ENCODE measurements at places on chromosomes 1 and 21.
A peak's percentile ranks its signal among the peaks of the same experiment; 100 is the strongest.

DNA sequence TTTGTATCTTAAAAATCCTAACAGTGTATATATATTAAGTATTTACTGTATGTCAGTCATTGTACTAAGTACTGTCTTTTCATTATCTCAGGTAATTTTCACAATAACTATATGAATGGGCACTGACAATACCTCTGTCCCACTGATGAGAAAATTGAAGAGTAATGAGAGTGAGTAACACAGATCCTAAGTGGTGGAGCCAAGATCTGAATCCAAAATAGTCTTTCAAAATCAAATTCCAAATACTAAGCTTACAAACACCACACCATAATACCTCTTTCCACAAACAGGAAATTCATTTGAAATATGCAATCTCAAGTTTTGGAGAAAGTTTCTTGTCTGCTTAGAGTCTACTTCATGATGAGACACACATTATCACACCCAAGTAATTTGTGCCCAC, 105.9 kb upstream of the EDEM3 start:
- DNase-seq: no peak

GRCh38 chr1:166999075-166999474, 10.0 kb downstream of the MAEL start:
- DNase-seq: no peak

GRCh38 chr1:156657741-156658319, 15.9 kb downstream of the BCAN start:
- no peak for DNase-seq

- DNase-seq: no peak
Measured at GRCh38 chr1:184752656-184753055, 2.0 kb downstream of the EDEM3 start.

- DNase-seq: no peak
Measured at GRCh38 chr1:221101807-221102605, 222.8 kb downstream of the HLX start.

GRCh38 chr1:89525169-89525855, 683 bp downstream of the LRRC8B start:
- DNase-seq: no peak

- no peak for DNase-seq
Measured at GRCh38 chr1:46800742-46801141, 1.9 kb downstream of the CYP4B1 start.

GRCh38 chr1:21121764-21122471, 54.8 kb downstream of the EIF4G3 start:
- DNase-seq: no peak

GRCh38 chr1:241985787-241986186, 13.1 kb downstream of the MAP1LC3C start:
- no peak for DNase-seq

DNA sequence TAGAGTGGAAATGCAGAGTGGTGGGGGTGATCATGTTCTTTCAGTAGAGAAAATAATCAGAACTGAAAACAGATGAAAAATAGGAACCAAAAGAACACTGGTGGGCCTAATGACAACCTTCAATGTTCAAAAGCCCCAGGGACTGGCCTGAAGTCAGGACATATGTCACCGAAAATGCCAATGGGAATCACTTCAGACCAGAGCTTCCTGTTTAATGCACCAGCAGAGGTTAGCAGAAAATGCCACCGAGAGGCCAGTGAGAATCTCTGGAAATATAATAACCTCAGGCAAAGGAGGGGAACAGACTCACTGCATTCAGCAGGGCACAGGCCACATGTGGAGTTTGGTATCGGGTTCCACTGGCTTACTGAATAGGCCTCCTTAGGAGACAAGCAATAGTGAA, 15.9 kb upstream of the CD58 start:
- DNase-seq: no peak

DNA sequence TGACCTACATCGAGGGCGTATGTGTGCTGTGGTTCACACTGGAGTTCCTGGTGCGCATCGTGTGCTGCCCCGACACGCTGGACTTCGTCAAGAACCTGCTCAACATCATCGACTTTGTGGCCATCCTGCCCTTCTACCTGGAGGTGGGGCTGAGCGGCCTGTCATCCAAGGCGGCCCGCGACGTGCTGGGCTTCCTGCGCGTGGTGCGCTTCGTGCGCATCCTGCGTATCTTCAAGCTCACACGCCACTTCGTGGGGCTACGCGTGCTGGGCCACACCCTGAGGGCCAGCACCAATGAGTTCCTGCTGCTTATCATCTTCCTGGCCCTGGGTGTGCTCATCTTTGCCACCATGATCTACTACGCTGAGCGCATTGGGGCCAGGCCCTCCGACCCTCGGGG, 13.0 kb downstream of the KCNC4 start:
- DNase-seq: no peak

GRCh38 chr1:174656409-174657059, 208.8 kb downstream of the GPR52 start:
- no peak for DNase-seq

DNA sequence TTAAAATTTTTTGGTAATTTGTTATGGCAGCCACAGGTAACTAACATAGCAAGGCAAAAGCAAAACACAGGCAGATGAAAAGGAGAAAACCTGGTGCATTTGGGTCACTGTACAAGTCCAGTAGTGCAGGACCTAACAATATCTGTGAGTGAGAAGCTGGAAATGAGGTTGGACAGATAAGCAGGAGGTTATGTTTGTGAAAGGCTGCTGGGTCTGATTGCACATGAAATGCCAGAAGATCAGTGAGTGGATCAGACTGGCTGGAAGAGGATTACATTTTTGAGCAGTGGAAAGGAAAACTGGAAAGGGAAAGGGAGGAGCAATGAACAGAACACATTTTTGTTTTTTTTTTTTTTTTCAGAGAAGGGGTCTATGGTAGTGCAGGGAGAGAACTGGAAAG, 73.6 kb downstream of the CYYR1 start:
- no peak for DNase-seq

DNA sequence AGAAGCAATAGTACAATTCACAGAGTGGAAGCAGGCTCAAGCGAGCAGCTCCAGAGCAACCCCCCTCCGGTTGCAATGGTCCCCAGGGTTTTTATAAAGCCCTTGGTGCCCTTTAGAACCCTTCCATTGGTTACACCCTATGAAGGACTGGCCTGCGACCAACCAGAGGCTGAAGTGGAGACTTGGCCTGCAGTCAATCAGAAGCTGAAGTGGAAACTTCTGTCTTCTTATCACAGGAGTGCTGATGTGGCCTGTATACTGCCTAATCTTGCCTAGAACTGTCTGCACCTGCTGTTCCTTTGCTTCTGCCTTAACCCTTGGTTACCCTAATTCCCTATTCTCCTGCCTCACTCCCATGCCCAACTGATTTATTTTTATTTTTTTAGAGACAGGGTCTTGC, 15.4 kb upstream of the FRRS1 start:
- no peak for DNase-seq

DNA sequence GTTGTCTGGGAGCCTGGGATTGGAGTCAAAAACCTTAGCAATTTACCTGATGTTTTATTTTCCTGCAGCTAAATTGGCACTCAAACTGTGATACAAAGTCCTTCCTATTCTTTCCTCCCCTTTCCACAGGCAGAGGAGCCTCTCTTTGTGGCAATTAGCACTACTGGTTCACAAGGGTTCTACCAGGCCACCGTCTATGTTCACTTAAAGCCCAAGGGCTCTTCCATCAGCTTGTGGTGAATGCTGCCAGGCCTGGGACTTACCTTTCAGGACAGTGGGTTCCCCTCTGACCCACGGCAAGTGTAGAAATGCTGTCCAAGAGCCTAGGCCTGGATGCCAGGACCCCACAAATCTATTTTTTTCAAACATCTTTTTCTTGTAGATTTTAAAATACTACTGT, 251.9 kb upstream of the B3GALT2 start:
- no peak for DNase-seq

DNA sequence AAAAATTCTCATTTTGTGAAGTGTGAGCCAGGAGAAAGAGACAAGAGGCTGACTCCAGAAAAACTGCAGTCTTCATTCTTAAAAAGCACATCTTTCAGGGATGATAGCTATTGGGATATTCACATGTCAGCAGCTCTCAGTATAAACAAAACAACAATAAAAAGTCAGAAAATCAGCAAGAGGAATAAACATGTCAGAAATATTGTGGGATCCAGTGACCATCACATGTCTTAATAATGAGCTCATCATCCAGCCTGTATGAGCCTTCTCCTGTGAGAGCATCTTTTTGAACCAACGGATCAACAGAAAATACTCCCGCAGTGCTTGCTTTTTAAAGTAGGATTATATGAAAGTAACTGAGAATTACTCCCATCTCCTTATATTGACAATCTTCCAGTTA, 241.6 kb downstream of the SMYD3 start:
- no peak for DNase-seq

GRCh38 chr1:162538815-162539431, 22.6 kb upstream of the UAP1 start:
- DNase-seq: no peak

DNA sequence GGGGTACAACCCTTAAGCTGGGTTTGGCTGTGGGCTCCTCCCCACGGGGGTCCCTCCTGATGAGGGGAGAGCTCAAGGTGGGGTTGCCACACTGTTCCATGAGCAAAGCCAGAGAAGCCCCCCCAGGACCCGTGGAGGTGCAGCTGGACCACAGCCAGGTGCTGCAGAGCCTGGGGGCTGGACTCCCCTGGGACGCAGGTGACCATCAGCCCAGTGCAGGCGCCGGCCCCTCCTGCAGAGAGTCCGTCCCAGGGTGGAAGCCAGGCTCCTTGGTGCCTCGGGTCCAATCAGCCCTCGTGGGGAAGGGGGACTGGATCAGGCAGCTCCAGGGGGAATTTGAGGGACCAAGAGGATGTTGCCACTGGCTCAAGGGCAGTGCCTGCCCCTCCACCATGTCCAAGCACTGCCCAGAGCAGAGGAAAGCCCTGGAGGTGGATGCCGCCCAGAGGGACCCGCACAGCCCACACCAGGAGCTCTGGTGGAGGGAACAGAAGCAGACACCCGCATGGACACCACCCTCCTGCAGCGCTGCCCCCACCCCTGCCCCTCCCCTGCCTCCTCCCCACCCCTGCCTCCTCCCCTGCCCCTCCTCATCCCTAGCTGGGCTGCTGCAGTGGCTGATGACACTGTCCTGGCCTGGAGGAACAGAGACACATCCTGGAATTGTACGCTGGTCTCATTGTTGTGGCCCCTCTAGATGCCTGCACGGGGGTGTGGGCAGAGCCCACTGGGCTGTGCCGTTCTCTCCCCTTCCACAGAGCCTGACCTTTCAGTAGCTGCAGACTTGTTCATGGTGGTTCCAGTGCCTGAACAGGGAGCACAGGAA, 30.8 kb upstream of the COL18A1 start:
- no peak for DNase-seq

DNA sequence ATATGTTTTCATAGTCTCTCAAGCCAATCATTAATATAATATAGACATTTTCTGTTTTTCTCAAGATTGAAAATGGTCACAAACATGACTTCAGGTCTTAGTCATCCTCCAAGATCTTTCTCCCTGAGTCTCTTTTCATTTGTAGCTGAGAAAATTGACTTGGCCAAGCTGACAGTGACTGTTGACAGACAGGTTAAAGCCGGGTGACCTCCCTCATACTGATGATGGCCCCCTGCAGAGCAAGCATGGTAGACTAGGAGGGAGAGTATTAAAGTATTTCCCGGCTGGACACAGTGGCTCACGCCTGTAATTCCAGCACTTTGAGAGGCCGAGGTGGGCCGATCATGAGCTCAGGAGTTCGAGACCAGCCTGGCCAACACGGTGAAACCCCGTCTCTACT, 6.8 kb upstream of the KIAA1614 start:
- DNase-seq: no peak

DNA sequence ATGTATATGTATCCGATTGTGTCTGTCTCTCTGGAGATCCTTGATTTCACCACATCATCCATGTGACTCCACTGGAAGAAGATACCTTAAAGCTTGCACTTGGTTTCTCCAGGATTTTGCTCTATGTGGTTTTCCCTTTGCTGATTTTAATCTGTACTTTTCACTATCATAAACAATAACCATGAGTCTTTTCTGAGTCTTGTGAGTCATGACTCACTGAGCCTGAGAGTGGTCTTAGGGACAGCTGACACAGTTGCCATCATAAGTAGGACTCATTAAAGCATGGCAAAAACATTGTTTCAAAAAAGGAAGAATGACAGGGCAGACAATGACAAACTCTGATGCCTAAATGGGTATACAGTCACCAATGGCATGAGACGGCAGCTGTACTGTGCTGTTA, 226.2 kb downstream of the AKT3 start:
- DNase-seq: no peak

GRCh38 chr1:45097944-45098343, 85.9 kb downstream of the UROD start:
- no peak for DNase-seq

GRCh38 chr1:2965676-2966075, 55.6 kb upstream of the ACTRT2 start:
- DNase-seq: no peak

- no peak for DNase-seq
Measured at GRCh38 chr1:241675983-241676382, 23.9 kb downstream of the WDR64 start.

DNA sequence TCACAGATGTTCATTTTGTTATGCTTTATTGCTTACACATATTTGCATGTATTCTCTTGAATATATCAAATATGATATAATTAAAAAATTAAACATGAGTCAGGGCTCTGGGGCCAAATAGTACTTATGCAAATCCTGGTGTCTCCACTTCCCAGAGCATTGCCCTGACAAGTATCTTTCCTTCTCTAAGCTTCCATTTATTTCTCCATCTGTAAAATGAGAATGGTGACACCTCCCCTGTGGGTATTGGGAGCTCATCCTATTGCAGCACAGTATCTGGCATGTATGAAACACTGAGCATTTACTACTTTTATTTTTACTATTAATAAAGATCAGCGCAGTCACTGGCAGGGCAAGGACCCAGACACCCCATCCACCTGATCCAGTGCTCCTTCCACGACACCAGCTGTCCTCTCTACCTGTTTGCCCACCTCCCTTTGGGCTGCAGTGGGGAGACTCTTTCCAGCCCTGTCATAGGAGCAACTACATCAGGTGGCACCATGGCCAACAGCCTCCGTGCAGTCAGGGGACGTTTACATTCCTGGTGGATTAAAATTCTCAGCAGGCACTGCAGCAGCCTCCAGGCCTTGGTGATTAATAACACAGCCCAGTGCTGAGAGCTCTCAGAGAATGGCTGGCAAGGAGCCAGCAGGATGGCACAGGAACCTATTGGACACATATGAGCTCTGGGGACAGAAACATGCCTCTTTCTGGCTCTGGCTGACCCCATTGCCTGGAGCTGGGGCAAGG, 113.0 kb downstream of the DMRTB1 start:
- DNase-seq: peak; percentile 5

DNA sequence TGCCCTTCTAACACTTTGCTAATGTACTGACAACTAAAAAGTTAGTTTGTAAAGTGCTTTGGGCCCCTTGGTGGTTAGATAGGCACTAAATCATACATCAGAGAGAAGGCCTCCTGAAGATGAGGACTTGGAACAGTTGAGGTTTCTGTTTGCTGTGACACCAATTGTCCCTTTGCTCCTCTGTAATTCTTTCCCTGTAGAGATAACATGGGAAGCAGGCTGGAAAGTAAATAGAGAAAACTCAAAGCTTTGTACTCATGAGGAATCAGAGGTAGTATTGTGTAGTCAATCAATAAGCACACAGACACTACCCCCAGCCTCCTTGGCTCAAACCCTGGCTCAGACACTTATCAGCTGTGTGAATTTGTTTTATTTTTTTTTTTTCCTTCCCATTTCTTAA, 31.6 kb upstream of the BARHL2 start:
- no peak for DNase-seq

- DNase-seq: no peak
Measured at GRCh38 chr1:234961456-234962339, 166.9 kb downstream of the TOMM20 start.

All from NCI-H2081 treated with DMSO at 0.1 percent for 48 hours (cell line).